HS-27A (cell line): ENCODE measurements at places on chromosomes 5 and 9.

- no peak for DNase-seq
Observed at GRCh38 chr9:104091116-104091515, 3.0 kb upstream of the SMC2 start.

GRCh38 chr5:33229216-33229615 is 211.5 kb upstream of the TARS1 start:
- DNase-seq, result no peak

DNA sequence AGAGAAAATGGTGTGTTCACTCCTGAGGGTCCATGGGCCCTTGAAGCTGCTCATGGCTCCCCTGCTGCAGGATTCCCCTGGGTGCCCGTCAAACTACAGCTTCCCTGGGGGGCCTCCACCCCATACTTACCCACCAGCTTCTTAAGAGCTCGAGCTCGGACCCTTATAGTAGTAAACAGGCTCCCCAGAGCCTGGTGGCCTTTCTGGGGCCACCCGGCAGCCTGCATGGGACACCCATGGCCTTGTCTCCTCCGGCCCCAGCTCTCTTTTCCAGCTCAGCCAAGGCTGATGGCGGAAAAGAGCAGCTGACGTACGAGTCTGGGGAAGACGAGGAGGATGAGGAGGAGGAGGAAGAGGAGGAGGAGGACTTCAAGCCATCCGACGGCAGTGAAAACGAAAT is 4.2 kb upstream of the CEL start:
- DNase-seq, result no peak

GRCh38 chr9:94923326-94924089 is 197.0 kb downstream of the AOPEP start:
- DNase-seq, result no peak

DNA sequence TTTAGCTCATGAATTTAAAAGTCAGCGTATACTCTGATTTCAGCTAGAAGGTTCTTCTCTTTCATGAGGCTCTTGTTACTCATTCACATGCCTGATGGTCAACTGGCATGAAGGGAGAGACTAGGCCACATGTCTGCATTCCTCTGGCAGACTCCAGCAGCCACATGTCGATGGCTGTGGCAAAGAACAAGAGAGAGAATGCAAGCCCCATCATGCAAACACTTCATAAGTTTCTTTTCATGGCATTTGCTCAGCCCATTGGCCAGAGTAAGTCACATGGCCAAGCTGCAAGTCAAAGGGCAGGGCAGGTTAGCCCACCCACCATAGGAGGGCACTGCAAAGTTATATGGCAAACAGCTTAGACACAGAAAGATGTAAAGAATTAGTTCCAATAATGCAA is 5.4 kb downstream of the KCNV2 start:
- no peak for DNase-seq

DNA sequence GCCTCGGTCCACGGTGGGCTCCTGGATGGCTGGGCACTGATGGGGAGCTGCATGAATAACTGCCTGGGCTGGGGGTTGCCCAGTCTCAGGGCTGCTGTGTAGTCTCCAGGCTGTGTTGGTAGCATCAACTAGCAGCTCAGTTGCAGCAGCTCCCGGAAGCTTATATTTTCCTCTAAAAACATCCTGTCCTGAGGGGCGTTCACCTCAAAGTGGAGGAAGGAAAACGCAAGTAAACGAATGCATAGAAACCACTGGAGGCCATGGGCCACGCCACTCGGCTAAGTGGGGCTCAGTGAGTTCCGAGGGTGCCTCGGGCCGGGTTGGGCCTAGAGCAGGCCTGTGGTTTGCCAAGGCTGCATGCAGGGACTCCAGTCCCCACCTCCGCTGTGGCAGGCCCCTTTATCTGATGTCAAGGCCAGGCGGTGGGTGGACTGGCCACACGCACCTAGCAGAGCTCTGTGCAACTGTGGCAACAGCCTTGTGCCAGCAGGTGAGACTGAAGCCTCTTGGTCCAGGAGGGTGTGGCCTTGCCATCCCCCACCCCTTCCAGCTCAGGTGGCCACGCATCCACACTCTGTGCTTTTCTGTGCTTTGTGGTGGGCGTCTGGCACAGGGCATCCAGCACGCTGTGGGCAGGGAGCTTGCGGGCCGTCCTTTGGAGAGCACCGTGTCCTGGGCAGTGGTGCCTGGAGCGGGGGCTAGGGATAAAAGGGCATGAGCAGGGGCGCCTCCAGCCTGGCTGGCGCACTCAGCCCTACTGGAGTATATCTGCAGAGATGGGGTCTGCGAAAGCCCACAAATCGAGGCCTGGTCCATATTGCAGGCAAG is 15.1 kb downstream of the TCF7 start:
- no peak for DNase-seq

DNA sequence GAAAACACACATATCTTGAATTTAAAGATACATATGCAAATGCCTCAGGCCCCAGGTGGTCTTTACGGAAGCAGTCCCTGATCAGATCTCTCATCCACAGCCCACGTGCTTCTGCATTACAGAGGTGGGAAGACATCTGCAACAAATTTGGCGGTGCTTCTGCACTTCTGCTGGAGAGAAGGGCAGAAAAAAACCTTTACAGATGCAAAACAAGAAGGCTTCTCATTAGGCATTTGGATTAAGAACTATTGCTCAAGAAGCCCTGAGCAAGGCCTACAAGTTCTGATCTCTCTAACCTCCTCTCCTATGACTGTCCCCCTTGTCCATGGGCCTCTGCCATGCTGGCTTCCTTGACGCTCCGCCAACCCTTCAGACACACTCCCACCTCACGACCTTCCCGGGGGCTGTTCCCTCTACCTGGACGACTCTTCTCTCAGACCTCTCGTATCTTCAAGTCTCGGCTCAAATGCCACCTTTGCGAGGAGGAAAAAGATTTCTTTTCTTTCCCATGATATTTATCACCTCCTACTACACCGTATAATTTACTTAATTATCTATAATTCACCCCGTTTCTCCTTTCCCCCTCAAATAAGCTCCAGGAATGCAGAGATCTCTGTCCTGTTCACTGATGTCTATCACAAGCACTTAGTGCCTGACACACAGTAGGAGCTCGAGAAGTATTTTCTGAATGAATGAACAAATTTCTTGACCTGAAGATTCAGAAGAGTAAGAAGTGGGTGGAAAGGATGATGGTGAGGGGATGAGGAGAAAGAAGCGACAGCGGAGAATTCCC is 1.1 kb downstream of the MTMR12 start:
- no peak for DNase-seq

- no peak for DNase-seq
Observed at GRCh38 chr5:151198861-151199260, 25.0 kb downstream of the CCDC69 start.

- DNase-seq, result no peak
Observed at GRCh38 chr5:174301848-174302625, 256.5 kb downstream of the NSG2 start.

- DNase-seq, result no peak
Observed at GRCh38 chr5:180499684-180500083, 5.5 kb downstream of the CNOT6 start.

DNA sequence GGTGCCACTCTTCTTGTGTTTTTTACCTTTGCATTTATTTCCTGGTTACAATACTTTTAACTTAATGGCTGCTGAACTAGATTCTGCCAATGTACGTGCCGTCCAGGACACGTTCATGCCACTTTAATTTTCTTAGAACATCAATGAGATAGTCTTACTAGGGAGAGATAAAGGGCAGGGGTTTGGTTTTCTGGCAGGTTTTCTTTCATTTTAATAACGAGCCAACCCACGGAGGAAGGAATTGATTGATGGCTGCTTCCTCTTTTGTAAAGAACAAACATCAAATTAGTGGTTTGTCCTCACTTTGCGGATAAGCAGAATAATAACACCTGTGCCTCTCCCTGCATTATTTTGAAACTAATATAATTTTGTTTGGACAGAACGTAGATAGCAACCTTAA is 135.7 kb downstream of the DOCK8 start:
- no peak for DNase-seq

GRCh38 chr9:16639644-16640043 is 230.8 kb downstream of the BNC2 start:
- DNase-seq, result no peak

GRCh38 chr5:109876941-109877669 is 187.4 kb downstream of the MAN2A1 start:
- DNase-seq, result no peak
